Lung (tissue), 17 donors: ENCODE measurements at places on chromosomes 2 and 18.

GRCh38 chr2:104794441-104794840 lies 59.5 kb upstream of the POU3F3 start:
- no peak for DNase-seq

GRCh38 chr2:172095905-172096625 lies 6.6 kb downstream of the DLX2 start:
- DNase-seq, result peak; percentile 50

DNA sequence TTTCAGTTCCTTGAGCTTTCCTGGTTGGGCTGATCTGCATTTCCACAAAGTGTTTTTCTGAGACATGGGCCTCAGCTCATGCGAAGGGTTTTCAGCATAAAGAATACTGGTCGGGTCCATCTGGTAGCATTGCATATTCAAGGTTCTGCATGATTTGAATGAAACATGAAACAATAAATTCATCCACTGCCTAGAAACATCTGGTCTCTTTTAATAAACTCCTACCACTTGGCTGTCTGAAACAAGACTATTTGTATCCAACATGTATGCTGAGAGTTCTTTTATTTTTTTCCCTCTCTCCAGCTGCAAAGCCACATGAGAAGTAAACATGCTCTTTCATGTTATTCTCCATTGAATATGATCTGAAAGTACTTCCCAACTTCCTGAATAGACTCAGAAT lies 314.9 kb upstream of the SOX11 start:
- DNase-seq, result no peak

DNA sequence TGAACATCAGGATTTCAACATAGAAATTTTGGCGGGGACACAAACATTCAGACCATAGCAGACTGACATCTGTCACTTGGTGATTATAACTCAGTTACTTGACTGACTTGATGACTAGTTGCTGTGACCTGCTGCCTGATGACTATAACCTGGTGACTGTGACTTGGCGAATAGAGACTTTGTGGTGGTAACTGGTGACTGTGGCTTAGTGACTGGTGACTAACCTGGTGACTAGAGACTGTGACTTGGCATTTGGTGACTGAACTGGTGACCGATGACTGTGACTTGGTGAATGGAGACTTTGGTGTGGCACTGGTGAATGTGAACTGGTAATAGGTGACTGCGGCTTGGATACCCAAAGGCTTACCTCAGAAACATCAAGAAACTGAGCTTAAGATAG lies 563.1 kb upstream of the FAM98A start:
- no peak for DNase-seq

- DNase-seq, result no peak
These were observed 52.1 kb downstream of the CYRIA start for GRCh38 chr2:16613539-16614011.

GRCh38 chr2:33107690-33108482 lies 161.1 kb downstream of the LTBP1 start:
- no peak for DNase-seq

- DNase-seq, result peak; percentile 62
These were observed 150.0 kb downstream of the DYSF start for GRCh38 chr2:71603311-71603811.

DNA sequence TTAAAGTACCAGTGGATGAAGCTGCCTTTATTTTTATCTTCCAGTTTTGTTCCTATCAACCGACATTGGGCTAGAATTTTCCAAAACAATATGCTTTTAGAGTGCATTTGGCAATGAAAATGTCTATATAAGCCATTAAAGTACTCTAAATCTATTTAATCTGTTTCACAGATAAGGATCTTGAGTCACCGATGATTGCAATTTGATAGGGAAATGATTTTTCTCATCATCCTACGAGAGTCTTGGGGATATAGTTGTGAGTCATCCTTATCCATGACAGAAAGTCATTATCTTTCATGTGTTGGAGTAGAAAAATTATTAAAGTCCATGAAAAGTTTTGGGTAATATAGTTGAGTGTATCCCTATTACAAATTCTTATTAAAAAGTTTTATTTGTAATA lies 26.1 kb downstream of the SLC39A10 start:
- DNase-seq, result no peak

GRCh38 chr18:59358414-59358711 lies 702 bp downstream of the LMAN1 start:
- DNase-seq, result no peak

- DNase-seq, result no peak
These were observed 137.9 kb downstream of the MYO5B start for GRCh38 chr18:50057009-50057408.

DNA sequence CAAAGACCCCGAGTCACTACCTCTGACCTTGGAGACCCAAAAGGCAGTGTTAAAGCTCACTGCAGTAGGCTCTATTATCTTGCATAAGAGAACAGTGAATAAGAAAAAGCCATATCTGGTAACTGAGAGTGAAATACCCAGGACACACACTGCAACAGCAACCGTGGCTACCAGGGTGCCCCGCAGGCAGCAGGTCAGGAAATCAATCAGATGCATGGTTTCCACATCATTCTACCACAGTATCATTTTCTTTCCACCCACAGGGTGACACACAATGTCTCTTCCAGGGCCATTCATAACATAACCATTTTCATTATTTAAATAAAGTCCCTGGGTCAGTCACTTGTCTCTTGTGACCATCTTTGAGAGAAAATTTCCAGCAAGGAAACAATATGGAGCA lies 131.3 kb downstream of the CCBE1 start:
- DNase-seq, result no peak

GRCh38 chr18:69758458-69758857 lies 189.2 kb downstream of the CD226 start:
- no peak for DNase-seq

DNA sequence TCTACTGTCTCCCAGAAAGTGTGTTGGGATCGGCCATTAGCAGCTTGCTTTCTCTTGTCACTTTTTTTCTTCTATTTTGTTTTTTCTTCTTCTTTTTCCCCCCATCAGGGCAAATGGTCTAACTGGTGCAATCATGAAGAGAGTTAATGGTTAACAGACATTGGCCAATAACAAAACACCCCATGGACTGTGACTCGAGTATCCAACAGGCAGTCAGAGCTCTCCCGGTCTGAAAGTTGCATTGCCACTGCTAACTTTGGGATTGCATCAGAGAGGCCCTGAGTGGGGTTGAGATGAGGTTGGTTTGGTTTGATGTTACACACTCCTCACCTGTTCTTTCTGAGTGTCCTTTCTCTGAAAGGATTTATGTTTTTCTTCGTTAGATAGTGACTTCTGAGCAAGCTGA lies 12.9 kb upstream of the SNORC start:
- no peak for DNase-seq

DNA sequence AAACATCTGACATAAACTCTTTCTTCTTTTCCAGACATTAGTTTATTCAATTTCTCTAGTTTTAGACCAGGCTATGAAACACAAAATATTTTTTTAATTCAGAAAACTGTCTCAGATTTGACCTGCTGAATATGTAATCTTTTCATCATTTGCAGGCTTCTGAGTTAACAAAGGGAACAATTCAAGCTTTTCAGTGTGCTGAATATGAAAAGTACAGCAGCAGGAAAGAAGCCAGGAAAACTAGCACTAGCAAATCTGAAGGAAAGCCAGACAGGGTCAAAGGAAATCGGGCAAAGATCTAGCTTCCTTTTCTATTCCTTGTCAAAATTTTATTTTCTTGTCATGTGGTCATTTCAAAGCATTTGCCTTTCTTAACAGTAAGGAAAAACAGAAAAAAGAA lies 35.3 kb downstream of the ACVR1C start:
- no peak for DNase-seq
